ENCODE measurements at places on chromosomes 4 and X.

DNA sequence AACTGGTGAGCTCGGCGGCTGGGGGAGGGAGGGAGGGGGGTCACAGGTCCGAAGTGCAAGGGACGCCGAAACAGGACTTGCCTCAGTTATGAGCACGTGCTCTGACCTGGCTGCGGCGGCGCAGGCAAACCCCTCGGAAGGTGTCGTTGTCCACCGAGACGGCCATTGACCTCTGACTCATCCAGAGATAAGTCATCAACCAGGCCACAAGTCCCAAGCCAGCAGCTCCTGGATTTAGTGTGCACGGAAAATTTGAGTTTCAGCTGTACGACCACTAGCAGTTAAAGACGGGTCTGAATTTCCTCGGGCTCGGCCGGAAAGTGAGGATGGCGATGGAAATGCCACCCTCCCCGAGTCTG lies 674 bp downstream of the SH3D19 start:
- peak; percentile 23 for DNase-seq

- DNase-seq = no peak
Observed at GRCh38 chr4:174135530-174135929, 147.9 kb downstream of the FBXO8 start.

DNA sequence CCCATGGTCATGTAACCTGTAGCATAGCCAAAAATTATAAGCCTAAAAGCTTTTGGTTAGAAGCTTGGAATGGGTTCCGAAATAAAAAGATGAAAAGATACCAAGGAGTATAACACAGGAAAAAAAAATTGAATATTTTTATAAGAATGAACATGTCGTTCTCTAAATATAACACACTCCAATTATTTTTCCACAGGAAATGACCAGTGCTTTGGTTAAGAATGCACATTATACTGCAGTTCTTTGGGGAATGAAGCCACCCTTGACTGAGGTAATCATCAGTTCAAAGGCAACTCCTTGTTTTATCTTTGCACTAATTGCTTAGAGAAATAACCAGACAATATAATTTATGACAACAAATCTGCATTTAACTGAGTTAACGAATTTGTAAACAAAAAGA lies 6.6 kb upstream of the GASK1B start:
- no peak for DNase-seq

DNA sequence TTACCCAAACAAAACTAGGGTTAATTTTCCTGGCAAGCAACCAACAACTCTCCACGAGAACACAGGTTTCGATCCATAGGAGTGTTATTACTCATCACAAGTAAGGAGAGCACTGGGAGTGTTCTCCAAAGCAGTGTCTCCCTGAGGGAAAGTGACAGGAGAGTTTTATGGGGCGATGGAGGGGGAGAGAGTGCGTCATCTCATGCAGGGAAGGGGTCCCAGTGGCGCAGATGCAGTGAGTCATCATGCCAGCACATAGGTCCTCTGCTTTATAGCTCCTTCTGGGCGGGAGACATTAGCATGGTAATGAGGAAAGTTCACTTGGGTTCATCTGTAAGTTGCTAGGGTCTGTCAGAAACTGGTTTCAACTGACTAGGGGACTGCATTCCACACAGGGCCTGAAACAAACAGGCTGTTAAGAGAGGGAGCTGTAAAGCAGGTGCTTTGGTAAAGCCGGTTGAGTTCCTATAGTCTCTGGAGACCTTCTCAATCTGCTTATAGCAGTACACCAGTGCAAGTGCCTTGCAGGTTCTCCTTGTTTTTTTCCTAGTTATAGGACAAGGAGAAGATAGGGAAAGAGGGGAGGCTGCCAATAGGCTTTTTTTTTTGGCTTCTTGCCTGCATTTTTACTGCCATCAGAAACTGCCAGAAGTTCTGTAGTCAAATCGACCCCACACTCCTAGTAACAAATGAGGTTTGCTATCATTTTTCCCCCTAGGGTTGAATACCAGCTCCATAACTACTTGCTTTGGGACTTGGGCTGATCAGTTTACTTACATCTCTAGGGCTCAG lies 12.8 kb upstream of the BOD1L1 start:
- DNase-seq = peak; percentile 51

DNA sequence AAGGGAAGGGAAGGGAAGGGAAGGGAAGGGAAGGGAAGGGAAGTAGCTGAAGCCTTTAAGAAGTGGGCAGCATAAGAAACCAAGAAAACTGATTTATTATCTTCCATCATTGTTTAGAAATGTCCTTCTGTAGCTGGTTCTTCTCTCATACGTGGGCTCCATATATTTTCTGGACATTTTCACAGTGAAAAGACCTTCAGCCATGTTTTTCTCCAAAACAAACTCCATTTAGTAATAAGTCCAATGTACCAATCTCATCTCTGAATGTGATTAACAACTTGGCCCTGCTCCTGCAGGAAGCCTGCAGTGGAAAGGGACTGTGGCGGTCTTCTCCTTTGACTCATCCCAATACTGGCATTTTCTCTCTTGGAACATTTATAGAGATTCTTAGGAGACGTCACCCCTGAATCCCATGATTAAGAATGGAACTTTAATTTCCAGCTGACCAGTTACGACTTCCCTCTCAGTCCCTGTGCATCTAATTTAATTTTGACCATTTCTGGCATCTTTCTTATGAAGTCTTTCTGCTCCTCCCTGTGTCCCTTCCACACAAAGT lies 96.6 kb upstream of the GUCY1A1 start:
- no peak for DNase-seq

DNA sequence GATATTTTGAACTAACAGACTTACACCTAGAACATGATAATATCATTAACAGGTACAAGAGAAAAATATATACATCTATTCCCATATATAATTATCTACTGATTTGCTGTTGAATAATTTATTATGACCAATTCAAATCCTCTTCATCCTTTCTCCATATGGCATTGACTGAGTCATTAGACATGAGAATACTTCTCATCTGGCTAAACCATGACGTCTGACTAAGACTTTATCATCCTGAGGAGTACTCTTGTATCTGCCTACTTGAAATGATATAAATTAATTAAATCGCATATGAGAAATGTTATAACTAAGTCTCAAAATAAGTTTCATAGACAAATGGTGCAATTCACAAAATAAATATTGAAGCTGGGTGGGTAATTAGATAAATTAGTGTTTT lies 67.4 kb downstream of the EMCN start:
- no peak for DNase-seq

- DNase-seq = peak; percentile 78
Observed at GRCh38 chr4:4492161-4492847, 49.5 kb downstream of the STX18 start.

- DNase-seq = no peak
Observed at GRCh38 chr4:129622566-129622965, 526.6 kb downstream of the C4orf33 start.

DNA sequence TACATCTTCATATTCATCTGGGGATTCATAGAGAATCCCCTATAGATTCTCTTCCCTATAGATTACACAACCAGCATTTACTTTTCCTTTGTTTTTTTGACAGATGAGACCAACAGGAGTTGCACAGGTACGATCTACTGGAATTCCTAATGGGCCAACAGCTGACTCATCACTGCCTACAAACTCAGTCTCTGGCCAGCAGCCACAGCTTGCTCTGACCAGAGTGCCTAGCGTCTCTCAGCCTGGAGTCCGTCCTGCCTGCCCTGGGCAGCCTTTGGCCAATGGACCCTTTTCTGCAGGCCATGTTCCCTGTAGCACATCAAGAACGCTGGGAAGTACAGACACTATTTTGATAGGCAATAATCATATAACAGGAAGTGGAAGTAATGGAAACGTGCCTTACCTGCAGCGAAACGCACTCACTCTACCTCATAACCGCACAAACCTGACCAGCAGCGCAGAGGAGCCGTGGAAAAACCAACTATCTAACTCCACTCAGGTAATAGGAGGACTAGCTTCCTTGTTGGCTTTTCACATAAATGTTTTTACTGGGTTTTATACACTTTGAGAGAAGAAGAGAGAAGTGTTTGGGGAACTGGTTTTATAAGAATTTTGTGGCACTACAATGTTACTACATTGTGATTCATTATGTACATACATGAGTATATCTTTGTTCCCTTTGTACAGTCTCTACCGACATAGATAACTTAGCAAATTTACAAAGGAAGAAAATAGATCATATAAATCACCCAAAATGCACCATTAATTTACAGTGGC lies 137.2 kb downstream of the DIPK2B start:
- DNase-seq = peak; percentile 29

DNA sequence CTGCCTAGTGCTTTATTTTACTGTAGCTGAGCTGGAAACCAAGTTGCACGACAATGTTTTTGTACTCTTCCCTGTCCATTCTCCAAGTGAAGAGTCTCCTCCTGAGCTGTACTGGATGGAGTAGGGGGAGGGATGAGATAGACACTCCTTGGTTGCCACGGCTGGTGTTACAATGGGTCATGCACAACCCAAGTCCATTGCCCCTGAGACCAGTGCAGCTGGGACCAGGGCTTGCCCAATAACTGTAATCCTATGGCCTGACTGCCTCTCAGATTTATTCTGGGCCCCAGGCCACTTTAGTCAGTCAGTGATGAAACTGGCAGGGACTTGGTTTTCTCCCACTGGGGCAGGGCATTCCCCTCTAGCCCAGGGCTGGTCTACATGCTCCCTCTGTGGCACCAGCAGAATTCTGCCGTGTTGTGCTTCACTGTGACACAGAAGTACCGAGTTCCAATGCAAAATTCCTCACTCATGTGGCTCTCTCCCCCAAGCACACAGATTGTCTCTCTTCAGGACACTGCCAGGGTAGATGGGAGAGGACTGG lies 203.3 kb upstream of the PCDH18 start:
- no peak for DNase-seq

GRCh38 chr4:10605031-10605430 lies 79.5 kb downstream of the CLNK start:
- no peak for DNase-seq

- DNase-seq = peak; percentile 75
Observed at GRCh38 chr4:186021461-186022167, 47.3 kb upstream of the TLR3 start.

- peak; percentile 78 for DNase-seq
Observed at GRCh38 chr4:13917015-13917414, 289.5 kb upstream of the BOD1L1 start.

GRCh38 chrX:14934423-14934822 lies 61.2 kb downstream of the MOSPD2 start:
- peak; percentile 5 for DNase-seq

DNA sequence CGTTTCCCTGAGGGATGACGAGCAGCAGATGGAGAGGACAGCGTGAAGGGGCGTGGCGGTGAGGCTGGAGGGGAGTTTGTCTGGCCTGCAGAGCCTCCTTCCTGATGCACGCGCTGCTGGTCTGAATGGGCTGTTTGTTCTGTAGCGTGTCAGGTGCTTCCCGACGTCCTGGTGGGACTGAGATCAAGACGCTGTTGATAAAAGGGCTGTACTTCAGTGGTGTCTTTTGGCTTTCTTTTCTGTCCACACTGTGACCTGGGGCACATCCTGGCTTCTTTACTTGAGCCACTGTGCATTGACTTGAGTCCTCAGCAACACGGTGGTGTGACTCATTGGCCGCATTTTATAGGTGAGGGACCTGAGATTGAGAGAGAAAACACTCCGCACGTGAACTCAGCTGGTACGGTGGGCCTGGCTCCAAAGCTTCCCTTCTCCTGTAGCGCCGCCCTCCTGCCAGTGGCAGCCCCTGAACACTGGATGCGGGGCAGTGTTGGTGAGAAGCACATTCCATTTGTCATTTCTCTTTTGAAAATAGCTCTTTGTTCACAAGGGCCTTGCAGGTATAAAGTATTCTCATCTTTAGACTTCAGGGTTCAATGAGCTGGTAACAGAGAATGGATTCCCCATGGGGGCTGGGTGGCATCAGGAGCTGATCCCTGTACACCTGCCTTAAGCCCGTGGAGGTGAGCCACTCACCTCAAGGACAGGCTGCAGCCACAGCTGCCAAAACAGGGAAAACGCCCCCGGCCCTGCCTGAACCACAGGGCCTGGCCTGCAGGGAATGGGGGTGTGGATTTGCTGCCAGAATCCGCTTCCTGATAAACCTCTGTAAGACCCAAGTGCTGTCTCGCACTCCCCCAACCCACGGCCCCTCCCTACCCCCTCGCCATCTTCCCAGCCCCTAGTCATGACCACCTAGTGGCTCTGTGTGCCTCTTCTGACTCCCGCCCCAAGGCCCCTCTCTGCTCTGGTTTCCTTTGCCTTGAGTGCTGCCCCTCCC lies 29.2 kb downstream of the NSG1 start:
- no peak for DNase-seq

- peak; percentile 26 for DNase-seq
Observed at GRCh38 chrX:130896802-130897501, 6.1 kb downstream of the ENOX2 start.

DNA sequence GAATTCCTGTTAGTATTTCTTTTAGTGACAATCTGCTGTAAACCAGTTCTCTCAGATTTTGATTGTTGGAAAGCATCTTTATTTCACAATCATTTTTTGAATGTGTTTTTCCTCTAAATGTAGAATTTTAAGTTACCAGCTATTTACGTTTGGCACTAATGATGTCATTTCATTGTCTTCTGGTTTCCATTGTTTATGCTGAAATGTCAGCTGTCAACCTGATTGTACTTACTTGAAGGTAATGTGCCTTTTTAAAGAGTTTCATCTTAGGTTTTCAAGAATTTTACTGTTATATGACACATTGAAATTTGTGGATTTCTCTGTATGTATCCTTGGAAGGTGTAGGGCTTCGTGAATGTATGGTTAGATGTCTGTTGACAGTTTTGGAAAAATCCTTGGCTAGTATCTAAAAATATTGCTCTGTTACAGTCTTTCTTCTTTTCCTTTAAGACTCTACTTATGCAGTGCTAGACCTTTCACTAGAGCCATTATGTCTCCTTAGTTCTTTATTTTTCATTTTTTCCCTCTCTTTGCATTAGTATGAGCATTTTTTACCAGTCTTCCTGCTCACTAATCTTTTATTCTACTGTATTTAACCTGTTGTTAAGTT lies 30.4 kb downstream of the SMAD1 start:
- peak; percentile 50 for DNase-seq

GRCh38 chr4:98093662-98094061 lies 49.6 kb downstream of the STPG2 start:
- DNase-seq = no peak

DNA sequence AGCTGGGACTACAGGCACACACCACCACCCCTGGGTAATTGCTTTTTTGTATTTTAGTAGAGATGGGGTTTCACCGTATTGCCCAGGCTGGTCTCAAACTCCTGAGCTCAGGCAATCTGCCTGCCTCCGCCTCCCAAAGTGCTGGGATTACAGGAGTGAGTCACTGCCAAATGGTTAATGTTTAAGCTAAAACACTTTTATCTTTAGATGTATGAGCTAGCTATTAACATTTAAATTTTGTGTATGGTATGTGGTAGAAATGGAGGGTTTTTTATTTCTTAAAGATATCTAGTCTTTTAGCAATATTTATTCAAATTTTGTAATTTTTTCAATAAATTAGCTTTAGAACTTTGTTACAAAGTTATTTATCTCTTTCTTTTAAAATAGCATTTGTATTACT lies 1659.8 kb upstream of the ADGRL3 start:
- no peak for DNase-seq

- no peak for DNase-seq
Observed at GRCh38 chrX:19840899-19841648, 46.3 kb downstream of the SH3KBP1 start.

DNA sequence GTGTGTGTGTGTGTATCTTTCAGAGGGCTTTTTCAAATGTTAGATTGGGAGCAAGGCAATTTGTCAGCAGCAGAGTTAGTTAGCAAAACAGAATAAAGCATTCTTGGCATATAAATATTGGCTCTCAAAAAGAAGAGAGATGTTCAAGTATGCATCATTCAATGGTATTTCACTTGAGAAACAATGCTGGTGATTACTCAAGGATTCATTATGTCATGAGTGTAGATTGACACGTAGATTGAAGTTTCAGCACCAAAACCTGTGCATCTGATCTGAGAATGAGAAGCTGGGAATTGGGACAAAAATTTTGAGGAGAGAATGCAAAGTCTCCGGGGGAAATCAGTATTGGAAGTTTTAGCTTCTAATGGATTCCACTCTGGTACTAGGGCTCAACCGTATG lies 241.4 kb downstream of the FRMPD4 start:
- no peak for DNase-seq

Data from choroid plexus epithelial cell (primary cell).